ENCODE measurements at places on chromosomes 5 and 9.

DNA sequence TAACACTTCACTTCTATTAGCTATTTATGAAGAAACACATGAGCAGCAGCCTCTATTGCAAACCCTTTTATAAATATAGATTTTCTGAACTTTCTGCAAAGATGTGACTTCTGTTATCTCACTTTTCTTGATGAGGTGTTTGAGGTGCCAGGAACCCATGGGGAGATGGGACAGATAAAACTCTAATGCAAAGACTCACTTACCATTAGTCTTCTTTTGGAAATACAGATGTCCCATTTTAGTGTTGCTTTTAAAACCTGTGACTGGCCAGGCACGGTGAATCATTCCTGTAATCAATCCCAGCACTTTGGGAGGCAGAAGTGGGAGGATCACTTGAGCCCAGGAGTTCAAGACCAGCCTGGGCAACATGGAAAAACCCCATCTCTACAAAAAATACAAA lies 171.3 kb upstream of the GAS1 start:
- ATAC-seq, result no peak

GRCh38 chr9:93361995-93362394 lies 89.5 kb upstream of the FAM120A start:
- no peak for ATAC-seq

GRCh38 chr5:159877894-159878448 lies 38.3 kb upstream of the ADRA1B start:
- ATAC-seq, result no peak

DNA sequence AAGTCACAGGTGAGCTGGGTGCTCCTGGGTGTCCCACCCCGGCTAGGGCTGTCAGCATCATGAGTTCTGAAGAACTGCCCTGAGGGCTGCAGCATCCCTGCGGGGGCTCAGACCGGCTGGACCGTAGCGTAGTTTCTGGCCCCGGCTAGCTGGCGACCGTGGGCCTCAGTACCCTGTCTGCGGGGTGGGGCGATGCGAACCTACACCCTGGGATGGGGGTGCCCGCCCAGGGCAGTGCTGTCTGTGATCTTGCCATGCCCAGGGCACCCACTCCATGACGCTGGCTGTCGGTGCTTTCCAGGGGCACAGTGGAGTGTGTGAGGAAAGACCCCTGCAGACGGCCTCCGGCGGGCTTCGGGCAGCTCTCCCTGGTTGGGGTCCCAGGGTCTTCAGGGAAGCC lies 66.5 kb upstream of the IRX4 start:
- ATAC-seq, result no peak

- ATAC-seq, result no peak
Measured at GRCh38 chr9:136016572-136017288, 55.6 kb upstream of the UBAC1 start.

DNA sequence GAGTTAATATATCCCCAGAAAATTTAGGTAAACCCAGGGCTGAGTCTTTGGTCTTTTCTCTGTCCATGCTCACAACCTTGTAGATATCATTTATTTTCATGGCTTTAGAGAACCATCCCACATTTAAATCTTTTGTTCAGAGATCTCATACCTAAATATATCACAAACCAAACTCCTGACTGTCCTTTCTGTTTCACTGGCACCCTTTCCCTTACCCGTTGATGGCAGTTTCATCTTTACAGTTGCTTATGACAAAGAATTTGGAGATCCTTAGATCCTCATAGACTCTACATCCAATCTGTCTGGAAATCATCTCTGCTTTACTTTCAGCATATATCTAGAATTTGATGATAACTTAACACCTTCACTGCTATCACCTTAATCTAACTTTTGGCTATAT lies 19.2 kb downstream of the RNF180 start:
- no peak for ATAC-seq

DNA sequence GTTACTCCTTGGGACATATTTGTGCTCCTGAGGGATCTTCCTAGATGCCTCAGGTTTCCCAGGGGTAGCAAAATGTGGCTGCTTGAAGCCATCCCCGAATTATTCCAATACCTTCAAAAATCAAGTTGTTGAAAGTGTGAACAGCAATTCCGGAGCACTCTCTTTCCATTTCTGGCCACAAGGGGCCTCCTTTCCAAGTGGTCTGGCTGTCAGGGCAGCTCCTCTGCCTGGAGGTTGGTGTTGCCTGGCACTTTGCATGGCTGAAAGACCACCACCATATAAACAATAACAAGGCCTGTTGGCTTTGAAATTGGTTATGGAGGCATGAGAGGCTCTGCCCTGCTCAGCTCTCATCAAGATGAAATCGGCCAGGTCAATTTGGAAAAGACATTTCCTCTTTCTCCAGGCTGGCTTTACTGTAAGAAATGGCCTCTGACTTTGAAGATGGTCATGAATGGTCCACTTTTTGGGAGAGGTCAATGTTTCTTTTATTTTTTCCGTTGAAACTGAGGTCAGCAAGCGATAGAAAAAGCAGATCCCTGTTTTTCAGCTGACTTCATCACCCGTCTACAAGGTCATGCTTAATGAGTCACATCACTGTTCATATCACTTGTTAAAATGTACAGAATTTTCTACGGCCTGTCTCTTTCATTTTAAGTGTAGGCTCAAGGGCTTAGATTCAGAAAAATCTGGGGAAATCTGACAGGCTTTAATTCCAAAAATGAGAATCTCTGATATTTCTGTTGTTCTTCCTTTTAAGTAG lies 481.1 kb upstream of the ZNF608 start:
- ATAC-seq, result no peak

- no peak for ATAC-seq
Measured at GRCh38 chr9:106761493-106761892, 101.5 kb upstream of the ZNF462 start.

Measured in activated CD4-positive, CD25-positive, alpha-beta regulatory T cell treated with anti-CD3 and anti-CD28 coated beads, Interleukin-2, amount 50 U/mL, for 24 hours (primary cell).